ENCODE measurements at places on chromosomes 11 and 22.

DNA sequence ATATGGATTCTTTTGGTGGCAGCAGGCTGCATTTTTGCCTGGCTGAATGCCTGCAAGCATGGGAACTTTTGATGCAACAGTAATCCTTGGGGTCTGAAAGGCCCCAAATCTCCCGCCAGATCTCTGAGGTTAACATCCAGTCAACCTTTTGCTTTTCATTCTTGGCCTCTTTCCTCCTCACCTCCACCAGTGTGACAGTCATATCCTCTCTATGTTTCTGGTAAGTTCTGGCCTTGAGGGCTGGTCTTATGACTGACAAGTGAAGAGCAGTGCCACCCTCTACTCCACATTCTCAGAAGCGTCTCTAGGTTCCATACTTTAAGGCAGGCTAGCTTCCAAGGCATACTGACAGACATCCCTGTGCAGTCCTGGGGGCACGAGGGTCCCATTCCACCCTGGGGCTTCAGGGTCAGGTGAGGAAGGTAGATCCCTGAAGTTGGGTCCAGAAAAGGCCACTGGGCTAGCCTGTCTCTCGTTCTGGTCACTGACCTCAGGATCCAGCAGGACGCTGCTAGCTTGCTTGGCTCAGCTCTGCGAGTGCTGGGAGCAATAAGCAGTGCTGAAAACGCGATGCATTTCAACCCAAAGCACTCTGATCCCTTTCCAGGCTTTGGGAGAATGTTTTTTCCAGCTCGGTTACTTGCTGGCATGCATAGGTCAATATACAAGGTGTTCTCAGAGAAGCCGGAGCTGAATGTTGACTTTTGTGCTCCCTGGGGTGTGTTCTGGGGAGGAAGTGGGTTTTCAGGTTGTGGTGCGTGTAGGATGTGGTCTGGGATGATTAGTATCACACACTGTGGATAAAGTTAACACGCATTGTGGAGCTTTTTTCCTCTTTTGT is 75.2 kb downstream of the PTPRJ start:
- H3K36me3 ChIP-seq = no peaks in the 10 kb centered on the region
- peaks cover 30% of the 10 kb centered on the region for H3K4me1 ChIP-seq
- H3K27ac ChIP-seq = peak overlapping the region; percentile 77
- no peaks in the 10 kb centered on the region for H3K27me3 ChIP-seq

DNA sequence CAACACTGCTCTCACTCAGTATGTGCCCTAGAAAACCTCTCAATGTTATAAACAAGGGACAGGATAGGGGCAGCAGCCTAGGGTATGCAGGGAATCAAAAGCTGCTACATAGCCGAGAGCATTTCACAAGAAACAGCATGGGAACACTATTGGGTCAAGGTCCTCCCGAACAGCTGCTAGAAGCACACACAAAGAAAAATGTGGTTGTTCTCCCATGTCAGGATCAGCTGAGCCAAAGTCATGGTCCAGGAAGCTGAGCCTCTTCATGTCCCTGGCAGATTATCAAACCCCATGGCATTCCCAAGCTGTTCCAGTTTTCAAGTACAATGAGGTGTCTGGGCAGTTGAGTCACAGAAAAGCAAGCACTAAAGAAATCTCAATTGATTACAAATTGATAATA is 21.0 kb upstream of the GDPD4 start:
- H3K27me3 ChIP-seq = no peaks in the 10 kb centered on the region
- H3K4me1 ChIP-seq = no peaks in the 10 kb centered on the region
- DNase-seq = no peak
- no peaks in the 10 kb centered on the region for H3K36me3 ChIP-seq

DNA sequence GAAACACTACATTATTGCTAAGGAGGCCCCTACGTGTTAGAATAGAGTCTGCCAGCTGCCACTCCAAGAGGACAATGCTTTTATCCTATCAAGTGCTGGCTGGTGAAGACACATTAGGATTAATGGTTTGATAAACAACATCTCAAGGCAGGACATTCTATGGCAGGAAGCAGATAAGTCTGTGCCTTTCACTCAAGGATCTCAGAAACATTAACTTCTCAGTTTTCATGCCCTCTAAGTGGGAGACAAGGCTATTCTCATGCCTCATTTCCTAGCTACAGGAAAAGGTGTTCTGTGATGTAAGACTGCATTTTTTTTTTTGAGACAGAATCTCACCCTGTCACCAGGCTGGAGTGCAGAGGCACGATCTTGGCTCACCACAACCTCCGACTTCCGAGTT is 23.5 kb upstream of the TIMP3 start:
- no peaks in the 10 kb centered on the region for H3K36me3 ChIP-seq
- no peak overlapping the region for H3K4me3 ChIP-seq
- H3K4me1 ChIP-seq = peaks cover 14% of the 10 kb centered on the region

GRCh38 chr11:61026121-61027031 is 54.9 kb downstream of the CD6 start:
- H3K36me3 ChIP-seq = no peaks in the 10 kb centered on the region
- no peak for DNase-seq
- H3K27me3 ChIP-seq = peaks cover 23% of the 10 kb centered on the region

DNA sequence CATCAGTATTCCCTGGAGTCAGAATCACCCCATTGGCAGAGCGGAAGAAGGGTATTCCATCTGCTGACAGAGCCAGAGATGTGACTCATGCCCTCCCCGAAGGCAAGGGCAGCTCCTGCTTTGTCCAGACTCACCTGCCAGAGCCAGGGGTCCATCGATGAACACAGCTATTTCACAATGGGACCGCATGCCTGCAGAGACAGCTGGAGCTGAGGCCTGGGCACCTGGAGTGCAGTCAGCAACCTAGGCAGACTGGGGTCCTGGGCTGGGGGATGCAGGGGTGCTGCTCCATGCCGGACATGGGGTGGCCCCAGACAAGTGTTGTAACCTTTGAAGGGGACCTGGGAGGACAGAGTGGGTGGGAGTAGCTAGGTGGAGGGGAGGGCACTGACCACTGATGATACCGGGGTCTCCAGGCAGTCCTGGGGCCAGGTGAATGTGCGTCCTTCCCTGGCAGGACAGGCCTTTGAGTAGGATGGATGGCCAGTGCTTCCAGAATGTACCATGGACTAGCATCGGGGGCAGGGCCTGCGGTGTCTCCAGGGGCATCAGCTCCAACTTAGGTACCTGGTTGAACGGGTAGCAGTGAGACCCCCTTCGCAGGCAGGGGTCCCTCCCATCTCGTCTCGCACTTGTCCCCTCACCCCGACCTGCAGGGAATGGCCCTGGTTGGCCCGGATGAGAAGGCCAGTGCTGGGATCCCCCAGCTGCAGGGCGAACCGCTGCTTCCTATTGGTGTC is 1.7 kb downstream of the TRPT1 start:
- H3K4me1 ChIP-seq = peaks cover 18% of the 10 kb centered on the region
- no peaks in the 10 kb centered on the region for H3K27me3 ChIP-seq
- no peak overlapping the region for H3K27ac ChIP-seq
- H3K36me3 ChIP-seq = no peaks in the 10 kb centered on the region
- no peak overlapping the region for H3K4me3 ChIP-seq

- no peaks in the 10 kb centered on the region for H3K36me3 ChIP-seq
- H3K27ac ChIP-seq = peak overlapping the region; percentile 99
- peaks cover 60% of the 10 kb centered on the region for H3K4me1 ChIP-seq
- no peaks in the 10 kb centered on the region for H3K27me3 ChIP-seq
Observed at GRCh38 chr11:62546929-62547625, 471 bp upstream of the AHNAK start.

DNA sequence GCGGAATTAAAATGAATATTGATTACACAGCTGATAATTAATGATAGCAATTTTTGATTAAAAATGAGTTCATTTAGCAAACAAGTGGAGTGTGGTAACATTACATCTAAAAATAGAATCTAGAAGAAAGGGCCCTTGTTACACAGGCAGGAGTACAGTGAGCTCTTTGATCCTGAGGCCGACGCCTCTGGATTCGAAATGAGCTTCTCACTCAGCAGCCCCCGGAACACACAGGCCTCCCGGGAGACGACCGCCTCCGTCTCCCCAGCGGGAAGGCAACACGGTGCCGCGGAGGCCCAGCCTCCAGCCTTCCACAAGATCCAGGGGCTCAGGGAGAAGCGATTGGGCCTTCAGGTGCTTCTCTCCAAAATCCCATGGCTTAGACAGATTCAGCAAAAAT is 379.1 kb downstream of the BRD1 start:
- no peaks in the 10 kb centered on the region for H3K4me1 ChIP-seq
- peaks cover 45% of the 10 kb centered on the region for H3K27me3 ChIP-seq
- no peak for DNase-seq
- no peaks in the 10 kb centered on the region for H3K36me3 ChIP-seq
- H3K27ac ChIP-seq = no peak overlapping the region
- no peak overlapping the region for H3K4me3 ChIP-seq

DNA sequence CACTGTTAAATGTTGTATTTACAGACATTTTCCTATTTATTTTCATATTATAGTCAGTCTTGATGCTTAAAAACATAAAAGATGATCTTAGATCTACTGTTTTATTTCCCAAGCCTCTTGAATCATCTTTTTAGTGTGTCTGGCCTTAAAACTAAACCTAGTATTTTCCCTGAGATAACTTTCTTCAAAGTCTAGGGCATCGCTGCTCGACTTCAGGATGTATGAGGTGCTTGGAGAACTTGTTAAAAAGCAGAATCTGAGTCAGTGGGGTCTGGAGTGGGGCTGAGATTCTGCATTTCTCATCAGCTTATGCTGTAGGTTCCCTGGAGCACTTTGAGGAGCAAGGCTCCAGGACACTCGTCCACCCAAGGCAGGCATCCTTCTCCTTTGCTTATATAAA is 404.9 kb downstream of the TENM4 start:
- no peaks in the 10 kb centered on the region for H3K27me3 ChIP-seq
- H3K36me3 ChIP-seq = no peaks in the 10 kb centered on the region
- no peaks in the 10 kb centered on the region for H3K4me1 ChIP-seq
- no peak overlapping the region for H3K27ac ChIP-seq

DNA sequence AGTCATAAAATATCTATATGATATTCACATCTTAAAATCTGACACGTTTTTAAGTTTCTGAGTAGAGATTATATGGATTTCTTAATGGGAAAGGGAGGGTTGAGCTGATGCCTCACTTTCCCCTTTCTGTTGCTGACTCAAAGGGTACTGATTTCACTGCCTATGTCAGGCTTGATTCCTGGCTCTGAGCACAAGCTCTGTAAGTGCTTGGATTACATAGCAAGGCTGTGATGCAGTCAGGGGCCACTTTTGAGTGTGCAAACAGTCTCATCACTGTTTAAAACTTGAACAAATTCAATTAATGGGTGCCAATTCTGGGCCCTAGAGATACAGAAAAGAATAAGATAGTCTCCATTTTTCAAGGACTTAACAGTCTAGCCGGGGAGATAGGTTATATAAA is 14.4 kb downstream of the ATXN10 start:
- H3K4me3 ChIP-seq = no peak overlapping the region
- peak; percentile 28 for DNase-seq
- no peaks in the 10 kb centered on the region for H3K36me3 ChIP-seq
- H3K27me3 ChIP-seq = no peaks in the 10 kb centered on the region
- peaks cover 34% of the 10 kb centered on the region for H3K4me1 ChIP-seq
